Amygdala (tissue), 56 donors: ENCODE measurements at places on chromosomes 3 and 15.

- no peak for DNase-seq
Measured at GRCh38 chr15:78084449-78084750, 6.9 kb upstream of the TBC1D2B start.

GRCh38 chr3:141366285-141367037 lies 1.8 kb upstream of the ZBTB38 start:
- DNase-seq: no peak

GRCh38 chr3:122665881-122666280 lies 14.8 kb upstream of the PARP14 start:
- no peak for DNase-seq

DNA sequence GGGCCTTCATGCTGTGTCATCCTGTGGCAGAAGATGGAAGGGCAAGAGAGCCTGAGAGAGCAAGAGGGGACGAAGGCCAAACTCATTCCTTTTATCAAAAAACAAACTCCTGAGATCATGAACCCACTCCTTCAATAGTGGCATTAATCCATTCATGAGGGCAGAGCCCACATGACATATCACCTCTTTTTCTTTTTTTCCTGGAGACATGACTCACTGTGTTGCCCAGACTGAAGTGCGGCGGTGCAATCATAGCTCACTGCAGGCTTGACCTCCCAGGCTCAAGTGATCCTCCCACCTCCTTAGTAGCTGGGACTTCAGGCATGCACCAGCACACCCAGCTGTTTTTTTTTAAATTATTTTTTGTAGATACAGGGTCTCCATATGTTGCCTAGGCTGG lies 92.0 kb upstream of the RNU6-1 start:
- no peak for DNase-seq

GRCh38 chr3:194988495-194989165 lies 282.3 kb downstream of the XXYLT1 start:
- no peak for DNase-seq

- DNase-seq: no peak
Measured at GRCh38 chr3:66823009-66823397, 175.1 kb upstream of the KBTBD8 start.
